ENCODE measurements at places on chromosomes 16 and 17.

DNA sequence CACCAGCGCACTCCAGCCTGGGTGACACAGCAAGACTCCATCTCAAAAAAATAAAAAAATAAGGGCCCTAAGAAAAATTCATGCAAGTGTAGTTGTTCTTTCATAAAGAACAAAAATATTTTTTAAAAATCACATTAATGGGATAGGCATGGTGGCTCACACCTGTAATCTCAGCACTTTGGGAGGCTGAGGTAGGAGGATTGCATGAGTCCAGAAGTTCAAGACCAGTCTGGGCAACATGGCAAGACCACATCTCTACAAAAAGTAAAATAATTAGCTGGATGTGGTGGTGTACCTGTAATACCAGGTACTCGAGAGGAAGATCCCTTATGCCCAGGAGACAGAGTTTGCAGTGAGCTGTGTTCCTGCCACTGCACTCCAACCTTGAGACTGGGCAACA lies 15.2 kb upstream of the BRIP1 start:
- no peak for DNase-seq

- no peak for DNase-seq
Observed at GRCh38 chr17:61669522-61669921, 78.5 kb upstream of the NACA2 start.

GRCh38 chr17:4945944-4946280 lies 2.4 kb downstream of the PFN1 start:
- DNase-seq: no peak

- no peak for DNase-seq
Observed at GRCh38 chr17:67528751-67529436, 151.8 kb downstream of the PITPNC1 start.

DNA sequence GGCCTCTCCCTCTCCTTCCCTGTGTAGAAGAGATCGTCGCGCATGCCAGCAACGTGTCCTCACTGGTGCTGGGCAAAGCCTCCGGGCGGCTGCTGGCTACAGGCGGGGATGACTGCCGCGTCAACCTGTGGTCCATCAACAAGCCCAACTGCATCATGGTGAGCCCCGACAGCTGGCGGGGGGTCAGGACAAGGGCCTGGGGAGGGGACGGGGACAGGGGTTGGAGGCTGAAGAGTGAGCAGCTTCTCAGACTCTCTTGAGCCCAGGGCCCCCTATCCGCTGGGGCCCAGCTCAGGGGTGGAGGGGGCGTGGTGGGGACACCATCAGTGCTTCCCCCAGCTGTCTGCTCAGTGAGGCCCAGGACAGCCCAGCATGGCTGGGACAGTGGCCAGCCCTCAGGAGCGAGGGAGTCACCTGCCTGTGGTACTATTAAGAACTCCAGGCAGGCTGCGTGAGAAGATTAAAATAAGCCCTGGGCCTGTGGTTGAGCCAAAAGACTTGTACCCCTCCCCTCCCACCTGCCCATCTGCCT lies 6.2 kb downstream of the KATNB1 start:
- no peak for DNase-seq

GRCh38 chr16:1143761-1144450 lies 9.0 kb upstream of the CACNA1H start:
- DNase-seq: no peak

- DNase-seq: peak; percentile 31
Observed at GRCh38 chr17:63954402-63955063, 18.2 kb downstream of the SCN4A start.

DNA sequence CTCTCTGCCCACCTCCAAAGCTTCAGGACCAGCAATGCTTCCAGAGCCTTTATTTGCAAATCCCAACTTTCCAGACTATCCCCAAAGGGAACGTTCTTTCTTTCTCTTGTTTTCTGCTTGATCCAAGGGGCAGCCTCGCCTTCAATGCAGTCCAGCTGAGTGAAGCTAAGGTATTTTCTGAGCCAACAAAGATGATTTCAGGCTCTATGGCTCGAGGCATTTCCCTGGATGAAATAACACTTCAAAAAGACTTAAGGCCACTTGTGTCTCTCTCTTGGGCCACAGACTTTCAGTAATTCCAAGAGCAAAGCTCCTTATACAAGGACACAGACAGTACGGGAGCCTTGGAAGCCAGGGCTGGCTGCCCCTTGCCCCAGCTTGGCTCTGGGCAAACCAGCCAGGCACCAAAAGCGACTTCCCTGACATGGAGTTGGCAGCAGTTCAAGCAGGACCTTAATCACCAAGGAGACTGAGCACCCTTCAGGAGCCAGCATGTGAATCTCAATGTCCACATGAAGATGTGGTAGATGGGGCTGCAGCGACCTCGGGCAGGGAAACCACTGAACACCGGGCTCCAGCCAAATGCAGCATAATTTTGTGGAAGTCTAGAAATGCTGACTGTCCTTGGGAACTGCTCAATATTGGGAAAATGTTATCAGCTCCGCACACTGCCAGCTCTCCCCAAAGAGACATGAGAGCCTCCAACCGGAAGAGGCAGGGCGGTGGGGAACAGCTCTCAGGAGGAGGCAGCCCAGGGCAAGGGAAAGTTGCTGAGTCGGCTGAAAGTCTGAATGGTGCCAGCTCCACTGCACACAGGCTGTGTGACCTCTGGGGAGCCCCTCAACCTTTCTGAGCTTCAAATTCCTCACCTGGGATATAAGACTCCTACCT lies 39.0 kb downstream of the TK2 start:
- DNase-seq: no peak

- DNase-seq: peak; percentile 65
Observed at GRCh38 chr17:40615068-40615840, 32.4 kb downstream of the SMARCE1 start.

DNA sequence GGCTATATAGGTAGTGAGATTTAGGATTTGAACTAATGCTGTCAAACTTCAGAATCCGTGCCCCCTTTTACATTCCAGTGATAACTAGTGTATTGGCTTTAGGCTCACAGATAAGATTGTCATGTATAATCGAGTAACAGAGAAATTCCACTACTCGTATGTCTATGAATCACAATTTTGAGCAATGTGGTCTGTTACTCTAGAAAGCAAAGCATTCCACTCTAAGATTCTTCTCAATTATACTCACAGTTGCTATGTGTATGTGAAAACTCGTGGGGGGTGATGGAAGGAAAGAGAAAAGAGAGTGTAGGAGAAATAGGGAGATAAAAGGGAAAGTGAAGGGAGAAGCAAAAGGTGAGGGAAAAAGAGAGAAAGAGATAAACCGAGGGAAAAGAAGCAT lies 1175.1 kb upstream of the GOT2 start:
- no peak for DNase-seq

DNA sequence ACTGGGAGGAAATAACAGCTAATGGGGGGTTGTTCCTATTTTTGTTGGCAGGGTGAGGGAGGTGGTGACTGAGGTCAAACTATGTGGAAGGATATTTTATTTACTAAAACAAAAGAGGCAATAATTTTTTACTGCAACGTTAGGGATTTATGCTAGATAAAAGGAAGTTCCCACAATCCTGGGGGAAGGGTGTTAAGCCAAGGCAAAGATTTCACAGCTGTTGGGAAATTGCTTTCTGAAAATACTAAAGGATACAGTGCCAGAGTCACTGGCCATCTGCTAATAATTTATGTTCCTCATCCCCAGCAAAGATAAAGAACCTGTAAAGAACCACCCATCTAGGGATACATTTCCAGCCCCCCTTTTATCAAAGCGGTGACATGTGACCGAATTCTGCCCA lies 756.0 kb upstream of the RBFOX1 start:
- DNase-seq: no peak

GRCh38 chr17:68662037-68662432 lies 60.9 kb upstream of the FAM20A start:
- DNase-seq: no peak

DNA sequence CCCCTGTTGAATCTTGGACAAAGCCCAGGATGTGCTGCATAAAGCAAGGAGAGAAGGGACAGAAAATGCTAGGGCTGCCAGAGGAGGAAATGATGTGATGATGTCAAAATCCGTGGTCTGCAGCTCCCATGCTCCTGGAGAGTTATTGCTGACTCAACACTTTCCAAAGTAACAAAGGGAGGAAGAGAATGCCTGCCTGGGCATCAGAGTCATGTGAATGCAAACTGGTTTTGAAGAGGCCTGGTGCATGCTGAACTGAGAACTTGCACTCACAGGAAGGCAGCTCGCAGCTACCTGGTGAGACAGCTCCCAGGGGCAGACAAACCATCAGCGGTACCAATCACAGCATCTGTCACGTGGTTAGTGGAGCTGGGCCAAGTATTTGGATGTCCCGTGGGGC lies 2.8 kb downstream of the MARVELD3 start:
- no peak for DNase-seq

- no peak for DNase-seq
Observed at GRCh38 chr17:68600931-68601564, at the start of gene FAM20A. Gene FAM20A, minus strand, starts transcription at chr17:68601367. Its CDS starts 701 bp downstream, at chr17:68600666.

DNA sequence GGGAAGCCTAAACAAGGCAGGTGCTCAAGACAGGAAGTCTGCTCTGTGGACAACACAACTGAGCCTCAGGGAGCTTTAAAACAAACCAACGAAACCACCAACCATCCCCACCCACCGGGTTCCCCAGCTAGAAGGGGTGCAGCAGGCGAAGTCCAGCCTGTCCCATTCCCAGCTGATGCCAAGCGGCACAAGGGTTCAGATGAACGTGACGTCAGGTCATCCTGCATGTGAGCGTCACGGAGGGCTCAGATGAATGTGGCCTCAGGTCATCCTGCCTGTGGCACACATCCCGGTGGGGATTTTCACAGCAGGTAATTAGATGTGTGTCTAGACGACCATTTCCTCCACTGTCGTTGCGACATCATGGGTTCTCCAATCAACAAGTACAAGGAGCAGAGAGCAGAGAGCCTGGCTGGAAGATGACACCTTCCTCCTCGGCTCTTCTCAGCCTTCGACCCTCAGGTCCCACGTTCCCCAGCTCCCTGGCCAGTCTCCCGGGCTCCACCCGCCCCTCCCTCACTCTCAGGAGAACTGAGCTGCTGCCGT lies 246.5 kb downstream of the FOXL1 start:
- no peak for DNase-seq
